ENCODE measurements at places on chromosomes 6 and 20.

DNA sequence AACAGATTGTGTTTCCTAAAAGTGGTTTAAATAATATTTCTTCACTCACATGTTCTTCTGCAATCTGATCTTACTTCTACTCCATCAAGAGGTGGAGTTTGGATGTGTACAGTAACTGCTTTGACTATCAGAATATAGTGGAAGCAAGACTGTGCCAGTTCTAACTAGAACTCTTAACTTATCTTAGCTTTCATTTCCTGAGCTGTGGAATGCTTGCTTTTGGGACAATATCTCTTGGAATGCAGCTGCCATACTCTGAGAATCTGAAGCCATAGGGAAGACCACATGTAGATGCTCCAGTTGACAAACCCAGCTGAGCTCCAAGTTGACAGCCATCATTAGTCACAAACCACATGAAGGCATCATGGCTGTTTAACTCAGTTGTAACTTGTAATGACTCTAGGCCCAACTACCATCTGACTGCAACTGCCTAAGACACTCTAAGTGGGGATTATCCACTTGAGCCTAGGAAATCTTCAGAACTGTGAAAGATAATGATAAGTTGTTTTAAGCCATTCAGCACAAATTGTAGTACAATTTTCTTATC is 40.8 kb upstream of the MAN1A1 start:
- DNase-seq: peak; percentile 29

DNA sequence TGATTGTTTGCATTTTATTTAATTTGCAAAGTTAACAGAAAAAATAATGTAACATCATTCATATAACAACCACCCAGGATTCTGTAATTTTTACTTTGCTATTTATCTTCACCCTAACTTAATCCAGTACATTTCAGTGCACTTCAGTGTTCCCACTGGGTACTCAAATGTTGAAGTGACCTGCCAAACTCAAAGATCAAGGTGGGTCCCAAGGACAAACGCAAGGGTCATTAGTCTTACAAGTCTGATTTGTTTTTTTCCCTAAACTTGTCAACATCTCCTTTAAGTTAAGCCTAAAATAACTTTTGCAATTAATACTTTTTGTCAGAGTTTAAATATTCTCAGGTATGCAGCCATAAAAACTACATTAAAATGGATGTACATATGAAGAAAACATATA is 53.0 kb downstream of the MOXD1 start:
- no peak for DNase-seq

DNA sequence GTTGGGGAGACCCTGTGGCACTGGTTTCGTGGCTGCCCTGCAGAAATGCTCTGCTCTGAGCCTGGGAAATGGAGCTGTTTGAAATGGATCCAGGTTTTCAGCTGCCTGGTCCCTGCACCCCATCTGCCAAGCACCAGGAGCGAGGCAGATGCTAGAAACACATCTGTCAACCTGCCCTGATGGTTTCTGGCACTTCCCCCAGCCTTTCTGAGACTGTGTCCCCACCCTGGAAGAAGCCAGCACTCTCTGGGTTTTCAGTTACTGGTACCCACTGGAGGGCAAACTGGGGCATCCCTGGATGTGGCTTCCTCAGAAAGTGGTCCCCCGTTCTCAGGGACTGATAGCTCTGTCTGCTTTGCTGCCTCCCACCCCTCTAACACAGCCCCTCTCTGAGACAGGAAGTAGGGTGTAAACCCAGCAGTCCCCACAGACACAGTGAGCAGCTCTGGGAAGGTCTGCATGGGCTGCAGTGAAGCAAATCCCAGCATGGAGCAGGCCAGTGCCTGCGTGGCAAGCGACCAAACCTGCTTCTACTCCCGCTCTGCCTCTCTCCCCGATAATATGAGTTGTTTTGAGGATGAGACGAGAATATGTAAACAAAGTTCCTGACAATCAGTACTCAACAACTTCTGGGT is 54.2 kb upstream of the MAFB start:
- DNase-seq: no peak

GRCh38 chr20:63560333-63560805 is 6.4 kb downstream of the FNDC11 start:
- no peak for DNase-seq

DNA sequence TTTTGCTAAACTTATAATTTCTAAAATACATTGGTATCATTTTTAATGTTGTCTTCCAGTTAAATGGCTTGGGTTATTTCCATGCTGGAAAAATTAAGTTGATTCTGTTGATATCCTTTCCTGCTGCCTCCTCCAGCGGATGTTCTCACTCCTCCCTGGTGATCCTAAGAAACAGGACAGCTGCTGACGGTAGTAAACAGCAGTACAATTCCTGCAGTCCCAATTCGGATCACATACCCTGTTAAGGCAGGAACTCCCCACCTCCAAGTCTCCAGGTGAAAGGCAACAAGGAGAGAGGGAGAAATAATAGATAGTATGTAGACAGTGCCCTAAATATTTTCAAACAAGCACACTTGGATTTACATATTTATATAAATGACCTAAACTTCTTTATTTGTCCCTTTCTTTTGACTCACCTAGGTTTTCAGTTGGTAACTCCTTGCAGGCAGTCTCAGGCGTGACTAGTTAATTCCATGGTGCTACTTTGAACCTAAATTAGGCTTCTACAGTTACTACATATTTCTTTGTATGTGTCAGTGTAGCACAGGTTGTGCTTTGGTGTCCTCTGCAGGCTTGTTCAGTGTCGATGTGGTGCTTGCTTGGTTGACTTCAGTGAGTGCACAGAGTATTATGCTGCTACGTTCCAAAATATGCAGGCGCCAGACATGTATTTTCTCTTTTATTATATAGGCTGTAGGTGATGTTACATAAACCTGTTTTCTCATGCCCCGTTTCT is 126.0 kb downstream of the ADGRB3 start:
- peak; percentile 61 for DNase-seq

DNA sequence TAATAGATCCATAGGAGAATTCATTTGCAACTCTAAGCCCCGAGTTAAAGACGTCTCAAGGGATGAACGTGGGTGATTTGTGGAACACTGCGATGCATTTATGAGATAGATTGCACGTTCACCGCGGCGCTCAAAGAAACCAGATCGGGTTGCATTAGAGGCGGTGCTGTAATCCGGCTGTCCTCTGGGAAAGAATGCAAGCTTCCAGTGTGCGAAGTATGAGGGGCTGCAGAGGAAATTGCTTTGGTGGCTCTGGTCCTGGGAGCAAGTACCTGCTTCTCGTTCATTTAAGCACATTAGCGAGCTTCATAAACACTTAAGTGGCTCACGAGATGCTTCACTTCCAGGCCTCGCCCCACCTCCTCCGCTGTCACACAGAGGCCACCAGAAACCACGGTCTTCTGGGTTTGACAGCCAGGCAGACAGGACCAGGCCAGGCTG is 182.3 kb downstream of the CDH4 start:
- DNase-seq: no peak

- DNase-seq: no peak
These were observed 103.3 kb downstream of the ANKS1A start for GRCh38 chr6:34992376-34992775.

GRCh38 chr6:94175465-94175864 is 756.1 kb upstream of the EPHA7 start:
- DNase-seq: no peak

DNA sequence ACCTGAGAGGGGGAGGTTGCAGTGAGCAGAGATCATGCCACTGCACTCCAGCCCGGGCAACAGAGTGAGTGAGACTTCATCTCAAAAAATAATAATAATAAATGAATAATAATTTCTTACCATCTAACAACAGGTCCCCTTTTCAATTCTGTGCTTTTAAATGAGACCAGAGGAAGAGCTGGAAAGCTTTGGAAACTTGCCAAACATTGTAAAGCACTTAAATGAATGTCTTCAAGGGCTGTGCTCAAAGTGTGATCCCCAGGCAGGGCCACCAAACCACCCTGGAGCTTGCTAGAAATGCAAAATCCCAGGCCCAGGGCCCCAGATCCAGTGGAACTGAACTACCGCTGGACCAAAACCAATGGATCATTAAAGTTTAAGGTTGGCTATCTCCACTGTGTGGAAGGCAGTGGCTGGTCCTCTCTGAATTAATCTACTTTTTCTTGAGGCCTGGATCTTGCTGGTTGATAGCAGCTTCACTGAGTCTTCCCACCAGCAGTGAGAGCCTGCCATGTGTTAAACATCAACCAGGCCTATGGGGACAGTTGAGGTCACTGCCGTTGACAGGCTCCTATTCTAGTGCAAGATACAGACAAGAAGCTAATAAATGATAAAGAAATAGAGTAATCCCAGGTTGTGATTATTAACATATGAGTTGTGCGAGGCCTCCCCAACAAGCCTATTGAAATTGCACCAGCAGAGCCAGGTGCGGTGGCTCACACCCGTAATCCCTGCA is 23.7 kb upstream of the TFAP2C start:
- no peak for DNase-seq

DNA sequence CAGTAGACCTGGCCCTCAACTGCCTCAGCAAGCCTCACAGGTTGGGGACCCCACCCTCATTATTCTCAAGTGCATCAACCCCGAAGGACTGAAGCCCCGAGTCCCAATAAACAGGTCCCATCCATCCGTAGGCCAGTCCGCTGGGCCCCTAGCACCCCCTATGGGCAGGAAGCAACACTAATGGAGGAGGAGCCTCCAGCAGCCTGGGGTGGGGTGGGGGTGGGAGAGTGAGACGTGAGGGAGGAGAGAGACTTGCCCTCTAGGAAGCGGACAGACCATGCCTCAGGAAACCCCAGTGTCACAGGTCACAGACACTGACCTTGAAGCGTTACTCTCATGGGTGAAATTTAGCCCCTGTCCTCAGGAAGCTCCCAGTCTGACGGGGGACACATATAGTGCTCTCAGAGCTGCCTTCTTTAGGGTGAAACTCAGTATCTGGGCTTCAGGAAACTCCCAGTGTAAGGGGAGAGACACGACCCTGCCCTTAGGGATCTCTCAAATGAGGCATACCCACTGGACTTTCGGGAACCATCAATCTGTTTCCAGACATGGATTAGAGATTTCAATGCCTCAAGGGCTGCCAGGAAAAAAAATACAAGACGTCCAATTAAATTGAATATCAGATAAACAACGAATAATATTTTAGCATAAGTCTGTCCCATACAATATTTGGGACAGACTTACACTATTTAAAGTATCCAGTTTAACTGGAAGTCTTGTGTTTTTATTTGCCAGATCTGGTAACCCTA is 125.8 kb downstream of the MRPL14 start:
- DNase-seq: peak; percentile 76

GRCh38 chr6:75926293-75927168 is 145.9 kb downstream of the IMPG1 start:
- DNase-seq: no peak

DNA sequence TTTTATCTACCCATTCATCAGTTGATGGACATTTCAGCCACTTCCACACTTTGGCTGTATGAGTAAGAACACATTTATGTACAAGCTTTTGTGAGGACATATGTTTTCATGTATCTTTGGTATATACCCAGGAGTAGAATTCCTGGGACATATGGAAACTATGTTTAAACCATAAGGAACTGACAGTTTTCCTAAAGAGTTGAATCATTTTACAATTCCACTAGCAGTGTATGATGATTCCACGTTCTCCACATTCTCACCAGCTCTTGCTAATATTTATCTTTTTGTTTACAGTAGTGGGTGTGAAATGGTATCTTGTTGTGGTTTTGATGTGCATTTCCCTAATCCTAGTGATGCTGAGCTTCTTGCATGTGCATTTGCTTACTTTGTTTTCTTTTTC is 338.1 kb downstream of the PLCB1 start:
- DNase-seq: no peak

DNA sequence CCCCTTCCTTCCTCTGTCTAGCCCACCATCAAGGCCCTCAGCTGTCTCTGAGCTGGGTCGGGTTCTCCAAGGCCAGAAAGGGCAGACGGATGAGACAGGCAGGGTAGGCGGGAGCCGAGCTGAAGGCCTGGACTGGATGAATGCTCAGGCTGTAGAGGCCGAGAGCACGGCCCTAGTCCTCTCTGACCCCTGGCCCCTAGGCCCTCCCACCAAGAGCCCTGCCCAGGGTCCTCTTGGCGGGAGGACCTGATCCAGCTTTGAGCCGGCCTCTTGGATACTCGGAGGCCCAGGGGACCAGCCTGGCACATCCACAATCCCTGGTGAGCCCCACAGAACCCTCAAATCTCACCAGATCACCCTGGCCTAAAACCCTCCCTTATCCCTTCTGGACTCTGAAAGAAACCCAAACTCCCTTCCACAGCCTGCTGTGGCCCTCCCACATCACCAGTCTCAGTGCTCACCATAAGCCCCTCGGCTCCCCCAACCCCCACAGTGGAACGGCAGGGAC is 8.2 kb downstream of the ADISSP start:
- no peak for DNase-seq

DNA sequence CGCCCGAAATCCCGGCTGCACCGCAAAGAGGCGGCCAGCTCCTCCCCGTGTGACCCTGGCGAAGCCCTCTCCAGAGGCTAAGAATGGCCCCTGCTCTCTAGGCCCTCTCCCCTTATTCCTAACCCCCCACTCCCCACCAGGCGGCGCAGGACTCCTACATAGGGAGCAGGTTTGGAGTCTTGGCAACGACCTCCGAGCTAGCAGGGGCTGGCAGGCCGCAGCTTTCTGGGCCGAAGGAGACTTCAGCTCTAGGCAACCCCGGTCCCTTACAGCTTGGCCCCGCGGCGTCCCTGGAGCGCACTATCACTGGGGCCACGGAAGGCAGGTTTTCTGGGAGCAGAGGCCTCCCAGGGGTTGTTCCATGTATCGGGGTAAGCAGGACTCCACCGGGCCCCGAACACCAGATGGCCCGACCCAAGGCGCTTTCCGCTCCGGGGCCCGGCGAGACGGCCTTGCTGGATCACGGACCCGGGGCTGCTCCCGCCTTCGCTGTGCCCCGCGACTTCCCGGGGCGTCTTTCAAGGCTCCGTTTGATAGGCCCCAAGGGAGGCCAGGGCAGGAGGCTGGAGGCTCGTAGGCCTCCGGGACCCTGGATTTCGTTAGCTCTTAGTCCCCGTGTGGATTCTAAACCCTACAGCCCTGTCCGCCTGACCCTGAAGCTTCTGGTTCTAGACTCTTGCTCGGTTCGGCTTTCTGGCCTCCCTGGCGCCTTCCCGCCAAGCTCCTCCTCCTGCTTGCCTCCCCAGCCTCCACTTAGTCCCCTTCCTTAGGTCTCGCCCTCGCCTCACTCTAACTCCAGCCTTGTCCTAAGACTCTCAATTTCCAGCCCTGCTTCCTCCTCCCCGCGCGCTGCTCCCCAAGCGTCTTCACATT is 1.9 kb downstream of the SLC32A1 start:
- DNase-seq: peak; percentile 14

GRCh38 chr6:30691208-30691847 is 544 bp upstream of the NRM start:
- DNase-seq: no peak
